NCI-H1930 (cell line): ENCODE measurements at places on chromosomes 4 and X.

GRCh38 chrX:48834383-48834709, 1.1 kb downstream of the PCSK1N start:
- no peak for DNase-seq

GRCh38 chr4:82376109-82376508, 2.3 kb upstream of the HNRNPD start:
- no peak for DNase-seq

DNA sequence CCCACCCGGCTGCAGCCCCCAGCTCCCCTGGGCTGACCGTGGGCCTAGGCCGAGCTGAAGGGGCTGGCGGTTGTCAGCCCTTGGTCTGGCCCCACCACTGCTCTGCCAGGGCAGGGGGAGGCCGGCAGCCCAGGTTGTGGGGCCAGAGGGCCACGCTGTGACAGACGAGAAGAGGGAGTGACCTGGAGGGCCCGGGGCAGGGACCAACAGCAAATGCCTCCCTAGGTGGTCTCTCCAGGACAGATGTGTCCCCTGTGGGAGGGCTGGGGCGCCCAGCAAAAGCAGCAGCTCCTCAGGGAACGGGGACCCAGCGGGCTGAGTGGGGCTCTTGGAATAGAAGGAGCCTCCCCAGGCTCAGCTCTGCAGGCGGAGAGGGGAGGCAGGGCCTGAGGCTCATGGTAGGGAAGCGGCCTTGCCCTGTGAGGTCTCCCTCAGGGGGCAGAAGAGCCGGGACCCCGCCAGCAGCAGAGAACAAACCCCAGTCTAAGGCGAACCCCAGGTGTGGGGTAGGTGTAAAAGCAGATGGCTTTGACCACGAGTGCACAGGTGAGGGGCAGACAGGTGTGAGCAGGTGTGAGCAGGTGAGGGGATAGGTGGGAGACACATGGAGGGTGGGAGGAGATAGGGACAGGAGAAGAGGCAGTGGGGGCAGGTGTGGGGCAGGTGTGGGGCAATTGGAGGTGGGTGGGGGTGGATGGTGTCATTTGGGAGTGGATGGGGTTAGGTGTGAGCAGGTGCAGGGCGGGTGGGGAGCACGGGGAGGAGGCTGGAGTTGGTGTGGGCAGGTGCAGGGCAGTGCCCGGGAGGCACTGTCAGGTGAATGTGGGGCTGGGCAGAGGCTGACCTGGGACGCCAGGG, 34.1 kb upstream of the SPON2 start:
- no peak for DNase-seq

DNA sequence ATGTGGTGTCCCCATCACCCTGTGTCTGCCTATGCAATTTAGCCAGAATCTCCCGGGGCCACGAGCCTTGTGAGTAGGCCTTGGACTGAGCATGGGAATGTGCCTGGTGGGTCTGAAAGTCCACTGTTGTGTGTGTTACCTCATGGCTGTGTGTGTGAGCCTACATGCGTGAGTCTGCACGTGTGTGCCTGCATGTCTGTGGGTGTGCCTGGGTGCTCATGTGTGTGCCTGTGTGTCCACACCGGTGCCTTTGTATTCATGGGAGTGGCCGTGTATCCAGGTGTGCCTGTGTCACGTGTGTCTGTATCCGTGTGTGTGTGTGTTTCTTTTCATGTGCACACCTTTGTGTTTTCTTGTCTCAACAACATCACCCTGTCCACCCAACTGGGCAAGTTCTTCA, 14.2 kb downstream of the ATP5ME start:
- no peak for DNase-seq

- DNase-seq: no peak
Measured at GRCh38 chr4:157702831-157703230, 470.0 kb downstream of the GASK1B start.

DNA sequence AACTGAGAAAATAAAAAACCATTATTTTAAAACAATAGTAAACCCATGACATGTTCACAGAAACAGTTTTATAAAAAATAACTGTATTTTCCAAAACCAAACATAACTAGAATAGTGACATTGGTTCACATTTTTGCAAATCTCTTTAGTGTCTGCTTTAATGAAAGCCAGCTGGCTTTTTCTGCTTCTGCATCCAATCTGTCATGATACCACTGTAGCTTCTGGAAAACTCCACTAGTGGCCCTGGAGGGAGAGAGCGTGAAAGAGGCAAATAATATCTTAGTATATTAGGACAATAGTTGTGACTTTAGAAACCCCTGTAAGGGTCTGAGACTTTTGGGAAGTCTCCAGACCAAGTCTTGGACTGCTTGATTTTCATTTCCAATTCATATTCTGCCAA, 31.1 kb downstream of the FGFBP1 start:
- DNase-seq: no peak

GRCh38 chrX:110734894-110735541, 60.6 kb downstream of the CHRDL1 start:
- no peak for DNase-seq

- DNase-seq: no peak
Measured at GRCh38 chr4:102387552-102388150, 42.4 kb upstream of the SLC39A8 start.

- no peak for DNase-seq
Measured at GRCh38 chrX:112085149-112085548, 2.6 kb upstream of the TRPC5 start.

- DNase-seq: peak; percentile 22
Measured at GRCh38 chr4:16199093-16199492, 27.2 kb downstream of the TAPT1 start.

DNA sequence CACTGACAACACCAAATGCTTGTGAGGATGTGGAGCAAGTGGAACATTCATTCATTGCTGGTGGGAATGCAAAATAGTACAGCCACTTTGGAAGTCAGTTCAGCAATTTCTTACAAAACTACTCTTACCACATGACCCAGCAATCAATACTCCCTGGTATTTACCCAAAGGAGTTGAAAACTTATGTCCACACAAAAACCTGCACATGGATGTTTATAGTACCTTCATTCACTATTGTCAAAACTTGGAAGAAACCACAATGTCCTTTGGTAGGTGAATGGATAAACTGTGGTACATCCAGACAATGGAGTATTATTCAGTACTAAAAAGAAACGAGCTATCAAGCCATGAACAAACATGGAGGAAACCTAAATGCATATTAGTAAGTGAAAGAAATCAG, 27.5 kb downstream of the HUWE1 start:
- DNase-seq: no peak

DNA sequence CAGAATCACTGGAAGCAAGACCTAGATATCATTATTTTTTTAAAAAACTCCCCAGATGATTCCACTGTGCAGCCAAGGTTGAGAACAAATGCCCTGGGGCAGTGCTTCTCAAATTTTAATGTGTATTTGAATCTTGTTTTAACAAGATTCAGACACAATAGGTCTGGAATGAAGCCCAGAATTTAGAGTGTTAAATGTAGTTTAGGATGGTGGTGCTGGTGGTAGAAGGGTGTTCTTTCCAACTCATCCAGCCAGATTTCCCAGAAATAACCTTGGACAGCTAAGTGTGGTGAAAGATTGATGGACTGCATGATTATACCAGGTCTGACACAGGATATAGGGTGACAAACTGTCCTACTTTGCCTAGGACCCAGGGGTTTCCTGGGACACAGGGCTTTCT, 120.1 kb upstream of the MED14 start:
- DNase-seq: no peak

DNA sequence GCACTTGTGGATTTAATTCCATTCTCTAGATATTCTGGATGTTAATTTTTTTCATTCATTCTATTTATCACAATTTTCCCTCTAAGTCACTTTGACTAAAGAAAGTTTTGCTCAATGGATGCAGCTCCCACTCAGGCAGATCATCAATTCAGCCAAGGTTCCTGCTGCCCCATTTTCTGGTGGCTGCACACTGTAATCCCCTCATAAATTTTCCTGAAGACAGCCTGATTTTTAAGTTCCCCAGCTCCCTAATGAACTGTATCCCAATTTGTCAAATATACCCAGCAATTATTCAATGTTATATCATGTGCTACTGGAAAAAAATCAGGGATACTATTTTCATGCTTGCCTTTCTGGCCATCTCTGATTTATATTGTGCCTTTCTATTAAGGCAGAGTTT, 61.2 kb downstream of the SCD5 start:
- no peak for DNase-seq

DNA sequence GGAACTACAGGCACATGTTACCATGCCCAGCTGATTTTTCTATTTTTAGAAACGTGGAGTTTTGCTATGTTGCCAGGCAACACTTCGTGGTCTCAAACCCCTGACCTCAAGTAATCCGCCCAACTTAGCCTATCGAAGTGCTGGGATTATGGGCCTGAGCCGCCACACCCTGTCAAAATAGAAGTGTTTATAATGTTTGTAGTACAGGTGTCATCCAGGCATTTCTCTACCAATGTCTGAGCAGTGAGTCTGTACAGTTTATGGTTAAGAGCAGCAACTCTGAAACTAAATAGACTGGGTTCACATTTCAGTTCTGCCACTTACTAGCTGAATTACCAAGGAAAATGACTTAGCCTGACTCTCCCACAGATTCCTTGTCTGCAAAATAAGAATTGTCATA, 460.4 kb upstream of the GALNT7 start:
- no peak for DNase-seq

DNA sequence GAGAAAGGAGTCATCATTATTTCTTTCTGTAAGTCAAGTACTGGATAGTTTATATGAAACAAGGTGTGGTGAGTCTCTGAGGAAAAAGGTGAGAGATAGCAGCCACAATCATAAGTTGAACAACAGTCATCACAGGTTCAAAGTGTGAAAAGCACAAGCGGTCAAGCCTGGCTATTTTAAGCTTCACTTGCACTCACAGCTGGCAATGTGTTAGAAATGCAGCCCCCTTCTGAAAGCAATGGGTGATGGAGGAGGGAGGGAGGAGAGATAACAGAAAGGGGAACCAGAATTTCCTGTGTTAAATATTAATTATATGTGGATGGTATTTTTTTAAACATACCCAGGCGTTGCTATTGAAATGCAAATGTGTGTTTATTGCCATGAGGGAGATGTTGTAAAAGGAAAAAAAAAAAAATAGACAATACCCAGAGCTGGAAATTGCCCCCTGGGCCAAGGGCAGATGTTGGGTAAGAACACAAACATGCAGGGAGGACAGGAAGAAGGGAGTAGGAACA, 26.9 kb upstream of the BMP3 start:
- DNase-seq: no peak

DNA sequence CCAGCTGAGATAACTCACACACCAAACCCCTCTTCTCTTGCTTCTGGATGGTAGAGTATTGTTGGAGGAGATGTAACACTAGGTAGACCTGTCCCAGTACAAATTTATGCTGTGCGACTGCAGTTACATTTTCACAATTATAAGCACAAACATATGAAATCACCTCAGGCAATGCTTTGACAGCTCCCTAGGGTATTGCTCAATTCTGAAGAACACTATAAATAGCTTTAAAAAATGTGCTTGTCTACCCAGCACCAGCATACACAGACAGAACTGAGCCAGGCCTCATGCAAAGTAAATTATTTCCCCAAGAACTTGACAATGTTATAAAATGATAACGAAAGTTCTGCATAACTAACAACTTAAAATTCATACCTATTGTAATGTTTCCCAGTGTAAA, 1999.1 kb upstream of the ADGRL3 start:
- no peak for DNase-seq

- DNase-seq: no peak
Measured at GRCh38 chrX:20796450-20796849, 529.7 kb upstream of the RPS6KA3 start.

- no peak for DNase-seq
Measured at GRCh38 chr4:174135936-174136406, 147.5 kb downstream of the FBXO8 start.

GRCh38 chr4:79421483-79421882, 13.5 kb upstream of the GK2 start:
- no peak for DNase-seq

- DNase-seq: no peak
Measured at GRCh38 chr4:37908488-37909331, 17.8 kb downstream of the TBC1D1 start.

DNA sequence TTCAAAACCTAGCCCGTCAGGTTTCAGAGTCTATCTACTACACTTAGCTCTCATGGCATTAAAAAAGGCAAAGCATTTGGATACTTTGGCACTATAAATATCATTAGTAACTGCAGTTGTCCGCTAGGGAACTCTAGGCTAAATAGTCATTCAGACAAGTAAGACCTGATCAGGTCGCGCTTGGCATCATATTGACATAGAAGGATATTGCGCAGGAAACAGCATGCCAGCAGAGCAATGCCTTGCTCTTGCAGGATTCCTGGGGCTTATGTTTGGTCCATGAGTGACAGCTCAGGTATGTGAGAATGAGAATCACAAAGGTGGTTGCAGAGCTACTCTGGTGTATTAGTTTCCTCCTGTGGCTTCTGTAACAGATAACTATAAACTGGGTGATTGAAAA, 62.7 kb downstream of the KDM6A start:
- DNase-seq: no peak

DNA sequence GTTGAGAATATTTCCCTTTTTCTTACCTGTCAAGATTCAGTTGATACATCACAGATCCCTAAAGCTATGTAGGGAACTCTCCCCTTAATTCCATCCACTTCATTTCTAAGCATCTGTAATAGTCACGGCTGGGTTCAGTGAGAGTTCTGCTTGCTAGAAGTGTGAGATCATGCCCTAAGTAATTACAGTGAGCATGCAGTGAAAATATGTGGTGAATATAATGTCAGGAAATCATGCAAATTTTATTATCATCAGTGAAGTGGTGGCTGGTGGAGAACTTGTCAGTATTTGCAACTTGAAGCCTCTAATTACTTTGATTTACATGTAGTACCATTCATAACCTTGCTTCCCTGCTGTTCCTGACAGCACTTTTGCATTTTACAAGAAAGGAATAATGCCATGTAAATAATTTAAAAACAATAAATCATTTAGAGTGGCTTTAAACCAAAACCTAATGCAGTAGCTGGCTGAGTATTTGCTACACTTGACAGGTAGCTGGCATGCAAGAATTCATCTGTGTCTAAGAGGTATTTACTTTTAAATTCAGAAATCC, 28.3 kb upstream of the CFAP299 start:
- DNase-seq: no peak

GRCh38 chrX:2452317-2452784, 48.4 kb downstream of the DHRSX start:
- no peak for DNase-seq

DNA sequence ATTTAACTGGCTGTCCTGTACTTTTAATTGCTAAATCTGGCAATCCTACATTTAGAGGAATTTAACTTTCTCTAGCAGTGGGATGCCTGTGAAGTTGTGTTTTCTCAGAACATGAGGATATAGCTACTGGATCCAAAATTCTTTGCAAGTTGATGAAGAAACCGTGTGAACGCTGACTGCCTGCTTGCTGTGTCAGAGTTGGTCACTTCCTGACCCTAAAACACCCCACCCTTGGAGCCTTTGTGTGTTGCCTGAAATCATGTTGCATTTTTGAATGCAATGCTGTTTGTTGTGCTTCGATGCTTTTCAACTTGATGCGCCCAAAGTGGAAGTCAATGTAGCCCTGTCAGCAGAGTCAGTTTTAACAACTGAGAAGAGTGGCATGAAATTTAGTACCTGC, 211.2 kb downstream of the ANK2 start:
- no peak for DNase-seq

DNA sequence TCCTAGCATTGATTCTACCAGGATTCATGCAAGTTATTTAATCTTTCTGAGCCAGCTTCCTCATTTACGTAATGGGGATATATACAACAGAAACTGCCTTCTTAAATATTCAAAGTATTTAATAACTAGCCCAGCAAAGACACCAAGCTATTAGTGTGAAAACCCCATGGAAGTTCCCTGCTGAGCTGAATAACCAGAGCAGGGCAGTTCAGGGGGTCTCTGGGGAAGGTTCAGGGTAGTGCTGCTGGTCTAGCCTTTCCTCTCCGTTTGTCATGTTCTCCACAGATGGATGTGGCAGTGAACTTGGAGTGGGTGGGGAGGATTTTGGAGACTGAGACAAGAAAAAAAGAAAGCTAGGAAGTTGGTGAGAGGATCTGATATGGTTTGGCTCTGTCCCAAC, 240.8 kb upstream of the TAPT1 start:
- DNase-seq: no peak
